Osteocyte (in vitro differentiated cells): ENCODE measurements at places on chromosomes 4 and X. TPM values are rescaled to one million over a fixed set of nuclear protein-coding genes. Genes with fewer than 3 reads are reported as not detected.
A peak's percentile ranks its signal among the peaks of the same experiment; 100 is the strongest.

LIMCH1 gene
- 0.29 and 0.43 TPM in 2 replicates for total RNA-seq

GRCh38 chr4:3819210-3819919, 53.2 kb downstream of the ADRA2C start:
- peaks cover 10% of the 10 kb centered on the region for H3K4me1 ChIP-seq
- H3K36me3 ChIP-seq = no peaks in the 10 kb centered on the region
- peaks cover 3% of the 10 kb centered on the region for H3K27me3 ChIP-seq
- H3K4me3 ChIP-seq = no peak overlapping the region
- H3K27ac ChIP-seq = no peak overlapping the region

GRCh38 chr4:47721892-47722575, 115.8 kb downstream of the CORIN start:
- DNase-seq = no peak
- H3K27ac ChIP-seq = no peak overlapping the region
- H3K4me1 ChIP-seq = peaks cover 10% of the 10 kb centered on the region

DNA sequence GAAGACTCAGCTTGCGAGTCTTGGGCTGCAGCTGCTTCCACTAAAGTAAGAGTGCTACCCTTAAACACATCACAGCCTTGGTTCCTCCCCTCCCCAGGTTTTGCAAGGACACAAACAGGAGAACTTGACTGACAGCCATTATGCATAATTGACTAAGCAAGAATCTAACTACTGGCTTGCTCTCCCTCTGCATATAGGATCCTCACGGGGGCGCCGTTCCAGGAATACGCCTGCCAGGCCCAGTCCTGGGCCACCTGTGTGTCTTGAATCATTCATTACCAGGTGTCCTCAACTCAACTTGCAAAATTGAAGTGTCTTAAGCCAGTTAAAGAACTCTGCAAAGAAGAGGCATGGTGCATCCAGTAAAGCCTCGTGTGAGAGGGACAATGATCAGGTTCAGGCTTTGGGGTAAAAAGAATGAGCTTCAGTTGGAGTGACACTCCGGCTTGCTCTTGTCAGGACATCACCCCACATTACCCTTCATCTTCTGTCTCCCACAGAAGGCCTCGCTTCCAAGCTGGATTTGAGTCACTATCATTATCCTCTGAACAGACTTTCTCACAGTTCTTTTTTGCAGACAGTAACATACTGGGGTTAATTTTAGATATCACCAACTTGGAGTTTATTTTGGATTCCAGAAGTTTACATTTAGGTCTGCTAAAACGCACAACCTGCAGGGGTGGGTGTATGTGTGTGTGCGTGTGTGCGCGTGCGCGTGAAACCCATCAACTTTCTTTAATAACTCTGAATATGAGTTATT, 273.5 kb upstream of the HS3ST1 start:
- no peaks in the 10 kb centered on the region for H3K27me3 ChIP-seq
- DNase-seq = no peak
- no peak overlapping the region for H3K27ac ChIP-seq
- H3K4me3 ChIP-seq = no peak overlapping the region

UGT2B11 gene
- not detected in 2 replicates for total RNA-seq

DNA sequence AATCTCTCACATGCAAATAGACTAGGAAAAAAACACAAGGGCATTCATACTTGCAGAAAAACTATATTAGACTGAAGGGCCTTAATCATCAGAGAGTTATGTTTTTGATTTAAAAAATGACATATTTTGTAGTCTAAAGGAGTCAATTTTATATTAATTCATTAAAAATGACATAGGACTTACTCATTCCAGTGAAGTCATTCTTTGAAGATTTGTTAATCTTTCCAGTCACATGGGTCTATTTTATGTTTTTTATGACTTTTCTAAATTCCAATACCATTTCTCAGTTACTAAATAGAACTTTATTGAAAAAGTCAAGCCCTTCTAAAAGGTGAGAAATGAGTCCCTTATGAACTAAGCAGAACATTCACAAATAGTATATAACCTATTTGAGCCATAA, 743.8 kb upstream of the INTU start:
- DNase-seq = no peak
- H3K27ac ChIP-seq = peak overlapping the region; percentile 13
- H3K36me3 ChIP-seq = no peaks in the 10 kb centered on the region
- H3K4me1 ChIP-seq = peaks cover 22% of the 10 kb centered on the region
- H3K27me3 ChIP-seq = no peaks in the 10 kb centered on the region

MSANTD1 gene
- 0.83 and 1.1 TPM in 2 replicates for total RNA-seq

DNA sequence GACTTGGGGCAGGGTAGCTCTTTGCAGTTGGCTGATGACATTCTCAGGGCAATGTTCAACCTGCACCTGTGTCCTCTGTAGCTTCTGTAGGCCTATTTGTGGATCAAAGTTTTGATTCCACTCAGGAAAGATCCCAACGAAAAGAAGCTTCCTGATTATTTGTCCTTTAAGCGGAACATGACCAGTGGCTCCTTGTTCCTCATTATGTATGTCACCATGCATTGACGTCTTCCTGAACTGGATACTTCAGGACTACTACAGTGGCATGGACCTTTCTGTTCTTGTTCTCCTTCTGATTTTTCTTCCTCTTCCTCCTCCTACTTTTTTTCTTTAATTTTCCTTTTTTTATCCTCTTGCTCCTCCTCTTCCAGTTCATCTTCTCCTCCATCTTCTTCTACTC, 62.4 kb downstream of the NBDY start:
- no peaks in the 10 kb centered on the region for H3K27me3 ChIP-seq
- peaks cover 6% of the 10 kb centered on the region for H3K4me1 ChIP-seq
- H3K4me3 ChIP-seq = no peak overlapping the region
- H3K27ac ChIP-seq = no peak overlapping the region

JCHAIN gene
- not detected in 2 replicates for total RNA-seq

AMMECR1 gene
- 10.1 and 10.9 TPM in 2 replicates for total RNA-seq

RGN gene
- total RNA-seq = 0.18 TPM in 1 of 2 replicates, not detected in the other

ZRSR2 gene
- 14.0 and 16.3 TPM in 2 replicates for total RNA-seq

RNF212 gene
- total RNA-seq = 3.5 and 3.8 TPM in 2 replicates

DNA sequence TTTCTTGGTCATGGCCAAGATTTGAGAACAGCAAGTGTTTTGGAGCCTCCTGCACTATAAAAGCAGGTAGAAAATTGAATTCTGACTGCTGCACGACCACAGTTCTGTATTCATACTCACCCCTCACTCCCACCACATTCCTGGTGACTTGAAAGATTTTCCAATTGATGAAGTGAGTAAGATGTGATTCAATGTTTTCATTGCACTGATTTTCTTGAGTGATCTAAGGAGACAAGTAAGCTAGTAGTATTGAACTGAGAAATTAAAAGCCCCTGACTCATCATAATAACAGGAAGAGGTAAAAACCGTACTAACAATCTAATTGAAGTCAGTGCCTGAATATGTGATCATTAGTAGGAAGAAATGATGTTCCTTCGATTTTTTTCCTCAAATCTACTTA, 6.1 kb upstream of the SEC24D start:
- H3K27me3 ChIP-seq = no peaks in the 10 kb centered on the region
- DNase-seq = no peak
- H3K36me3 ChIP-seq = no peaks in the 10 kb centered on the region
- H3K27ac ChIP-seq = no peak overlapping the region
- H3K4me1 ChIP-seq = peaks cover 9% of the 10 kb centered on the region
- H3K4me3 ChIP-seq = no peak overlapping the region

- H3K27me3 ChIP-seq = no peaks in the 10 kb centered on the region
- H3K36me3 ChIP-seq = no peaks in the 10 kb centered on the region
- H3K4me1 ChIP-seq = no peaks in the 10 kb centered on the region
- no peak overlapping the region for H3K27ac ChIP-seq
Measured at GRCh38 chrX:107384397-107385105, 64.9 kb upstream of the FRMPD3 start.

ZNF711 gene
- total RNA-seq = 8.8 and 8.9 TPM in 2 replicates

DNA sequence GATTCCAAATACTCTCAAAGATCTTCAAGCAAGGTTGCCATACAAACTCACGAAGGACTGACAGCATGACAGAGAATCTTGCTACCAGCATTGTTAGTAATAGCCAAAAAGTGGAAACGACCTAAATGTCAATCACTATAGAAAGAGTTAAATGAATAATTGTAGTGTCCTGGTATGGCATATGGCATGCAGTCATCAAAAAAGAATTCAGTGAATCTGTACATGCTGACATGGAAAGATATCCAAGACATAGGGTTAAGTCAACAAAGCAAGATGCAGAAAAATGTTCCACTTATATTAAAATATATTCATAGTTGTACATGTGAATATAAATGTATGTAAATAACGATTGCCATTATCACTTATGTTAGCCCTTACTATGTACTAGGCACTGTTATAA, 37.6 kb downstream of the SRPX2 start:
- H3K27ac ChIP-seq = peak overlapping the region; percentile 90
- H3K4me1 ChIP-seq = peaks cover 47% of the 10 kb centered on the region
- DNase-seq = no peak
- no peak overlapping the region for H3K4me3 ChIP-seq
